ENCODE measurements at places on chromosomes 2 and 18.

GRCh38 chr2:38064801-38065501, 11.0 kb downstream of the CYP1B1 start:
- DNase-seq, result no peak

GRCh38 chr2:197383825-197384224, 51.0 kb downstream of the SF3B1 start:
- DNase-seq, result no peak

DNA sequence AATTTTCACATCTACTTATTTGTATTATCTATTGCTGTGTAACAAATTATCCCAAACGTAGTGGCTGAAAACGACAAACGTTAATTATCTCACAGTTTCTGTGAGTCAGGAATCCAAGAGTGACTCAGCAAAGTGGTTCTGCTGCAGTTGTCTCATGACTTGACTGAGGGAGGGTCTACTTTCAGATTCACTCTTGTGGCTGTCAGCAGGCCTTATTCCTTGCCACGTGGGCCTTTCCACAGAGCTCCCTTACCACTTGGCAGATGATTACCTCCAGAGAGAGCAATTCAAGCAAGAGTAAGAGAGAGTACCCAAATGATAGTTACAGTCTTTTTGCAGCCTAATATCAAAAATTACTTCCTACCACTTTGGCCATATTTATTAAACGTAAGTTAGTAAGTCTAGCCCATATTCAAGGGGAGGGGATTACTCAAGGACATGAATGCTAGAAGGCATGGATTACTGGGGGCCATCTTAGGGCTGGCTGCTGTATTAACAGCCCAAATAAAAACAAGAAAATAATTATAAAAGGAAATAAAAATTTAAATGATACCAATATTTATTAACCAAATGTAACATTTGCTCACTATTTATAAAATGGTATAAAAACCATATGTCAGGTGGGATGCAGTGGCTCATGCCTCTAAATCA, 48.7 kb upstream of the NBEAL1 start:
- DNase-seq, result no peak

DNA sequence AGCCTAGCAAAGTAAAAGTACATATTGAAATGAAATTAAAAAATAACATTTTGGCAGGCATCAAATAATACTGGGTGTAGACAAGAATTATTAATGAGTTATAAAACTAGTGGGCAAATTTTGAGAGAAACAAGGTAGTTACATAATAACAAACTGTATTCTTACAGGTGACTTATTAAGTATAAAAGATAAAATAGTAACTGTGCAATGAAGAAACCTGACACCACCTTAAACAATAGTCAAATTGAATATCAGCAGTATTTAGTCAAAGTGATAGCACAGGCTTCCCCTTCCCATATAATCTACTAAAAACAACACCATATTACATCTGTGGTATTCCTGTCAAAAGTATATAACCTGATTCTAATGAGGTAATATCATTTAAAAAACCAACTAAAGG, 1099.8 kb upstream of the CRIM1 start:
- DNase-seq, result no peak

DNA sequence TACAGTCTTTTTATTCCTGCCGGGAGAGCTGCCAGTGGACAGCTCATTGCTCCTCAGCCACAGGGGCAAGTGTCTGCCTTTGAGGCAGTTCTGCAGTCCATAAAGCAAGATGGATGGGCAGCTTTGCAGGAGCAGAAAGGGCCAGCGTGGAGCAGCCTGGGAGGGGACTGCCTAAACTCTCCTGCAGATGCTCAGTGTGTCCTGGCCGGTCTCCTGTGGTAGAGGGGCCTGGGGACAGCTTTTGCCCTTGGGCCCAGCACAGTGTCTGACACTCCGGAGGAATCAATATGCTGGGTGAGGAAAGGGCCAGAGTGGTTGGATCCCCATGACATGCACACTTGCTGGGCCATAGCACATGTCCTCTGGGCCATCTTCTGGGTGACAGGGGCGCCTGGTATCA, 65.7 kb upstream of the DAPL1 start:
- DNase-seq, result no peak

GRCh38 chr2:133458280-133458679, 110.0 kb downstream of the NCKAP5 start:
- no peak for DNase-seq

GRCh38 chr18:11521853-11522252, 87.5 kb upstream of the SLC35G4 start:
- no peak for DNase-seq

DNA sequence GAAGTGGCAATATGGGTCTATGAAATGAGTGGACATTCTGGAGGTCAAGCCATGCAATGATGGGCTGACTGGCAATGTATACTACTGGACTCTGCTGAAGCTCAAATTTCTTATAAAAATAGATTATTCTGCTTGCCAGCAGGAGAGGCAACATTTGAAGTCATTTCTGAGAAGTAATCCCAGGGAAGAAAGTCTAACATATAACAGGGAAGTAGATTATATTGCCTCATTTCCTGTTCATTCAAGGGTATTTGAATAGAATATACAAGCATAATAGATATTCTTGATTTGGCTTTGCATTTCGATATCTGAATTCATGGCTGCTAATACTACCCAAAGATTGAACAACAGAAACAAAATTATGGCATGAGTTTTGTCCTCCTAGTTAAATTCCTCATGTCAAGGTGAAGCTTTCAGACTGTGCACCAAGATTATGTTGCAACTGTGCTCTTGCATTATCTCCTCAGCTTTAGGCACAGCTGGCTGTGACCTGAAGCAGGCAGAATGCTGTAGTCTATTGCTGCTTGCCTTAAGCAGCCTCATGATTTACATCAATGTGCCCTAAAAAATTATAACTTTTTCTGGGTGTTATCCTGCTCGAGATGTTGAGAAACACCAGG, 13.3 kb upstream of the TMX3 start:
- no peak for DNase-seq

- DNase-seq, result no peak
Measured at GRCh38 chr2:169036736-169037440, 5.8 kb upstream of the ABCB11 start.

DNA sequence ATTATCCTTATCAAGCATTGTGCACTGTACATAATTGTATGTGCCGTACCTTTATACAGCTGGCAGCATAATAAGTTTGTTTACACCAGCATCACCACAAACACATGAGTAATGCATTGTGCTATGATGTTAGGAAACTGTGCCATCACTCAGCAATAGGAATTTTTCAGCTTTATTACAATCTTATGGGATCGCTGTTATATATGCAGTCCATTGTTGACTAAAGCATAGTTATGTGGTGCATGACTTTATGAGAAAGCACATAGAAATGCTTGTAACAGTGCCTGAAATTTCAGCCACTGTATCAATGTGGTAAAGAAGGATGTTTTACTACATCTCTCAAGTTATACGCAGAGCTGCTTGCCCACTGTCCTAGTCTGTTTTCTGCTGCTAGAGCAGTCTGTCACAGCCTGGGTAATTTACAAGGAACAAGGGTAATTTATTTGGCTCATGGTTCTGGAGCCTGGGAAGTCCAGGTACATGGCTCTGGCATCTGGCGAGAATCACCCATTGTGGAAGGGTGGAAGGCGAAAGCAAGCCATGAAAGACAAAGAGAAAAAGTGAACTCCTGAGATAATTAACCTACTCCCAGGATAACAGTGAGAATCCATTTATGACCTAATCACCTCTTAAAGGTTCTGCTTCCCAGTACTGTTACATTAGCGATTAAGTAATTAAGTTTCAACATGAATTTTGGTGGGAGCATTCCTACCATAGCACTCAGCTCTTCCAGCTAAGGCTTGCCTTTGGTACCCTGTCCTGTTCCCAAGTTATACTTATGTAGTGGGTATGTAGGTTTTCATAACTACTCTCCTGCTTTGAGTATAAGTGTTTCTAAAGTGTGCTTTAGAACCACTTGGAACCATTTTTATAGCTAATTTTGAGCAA, 4.6 kb downstream of the MAP3K20 start:
- no peak for DNase-seq

DNA sequence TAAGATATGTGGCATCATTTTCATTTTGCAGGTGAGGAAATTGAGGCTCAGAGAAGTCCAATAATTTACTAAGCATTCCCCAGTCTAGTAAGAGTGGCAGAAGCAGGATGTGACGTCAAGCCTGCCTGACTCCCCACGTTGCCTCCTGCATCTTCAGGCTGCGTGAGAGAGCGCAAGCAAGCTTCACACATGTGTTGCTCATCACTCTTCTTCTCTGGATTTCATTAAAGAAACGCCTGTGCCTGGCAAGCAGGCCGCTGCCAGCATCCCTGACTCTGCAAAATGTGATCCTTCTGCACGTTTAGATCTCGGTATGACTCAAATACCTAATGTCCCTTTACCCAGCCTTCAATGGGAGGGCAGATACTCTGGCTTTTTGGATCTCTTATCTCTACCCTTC, 96.8 kb downstream of the PRKCE start:
- DNase-seq, result no peak

GRCh38 chr18:58495207-58495606, 133.7 kb downstream of the ALPK2 start:
- no peak for DNase-seq

GRCh38 chr2:10978090-10978670, 66.4 kb downstream of the KCNF1 start:
- no peak for DNase-seq

GRCh38 chr2:173397539-173397938, 42.9 kb downstream of the CDCA7 start:
- no peak for DNase-seq

DNA sequence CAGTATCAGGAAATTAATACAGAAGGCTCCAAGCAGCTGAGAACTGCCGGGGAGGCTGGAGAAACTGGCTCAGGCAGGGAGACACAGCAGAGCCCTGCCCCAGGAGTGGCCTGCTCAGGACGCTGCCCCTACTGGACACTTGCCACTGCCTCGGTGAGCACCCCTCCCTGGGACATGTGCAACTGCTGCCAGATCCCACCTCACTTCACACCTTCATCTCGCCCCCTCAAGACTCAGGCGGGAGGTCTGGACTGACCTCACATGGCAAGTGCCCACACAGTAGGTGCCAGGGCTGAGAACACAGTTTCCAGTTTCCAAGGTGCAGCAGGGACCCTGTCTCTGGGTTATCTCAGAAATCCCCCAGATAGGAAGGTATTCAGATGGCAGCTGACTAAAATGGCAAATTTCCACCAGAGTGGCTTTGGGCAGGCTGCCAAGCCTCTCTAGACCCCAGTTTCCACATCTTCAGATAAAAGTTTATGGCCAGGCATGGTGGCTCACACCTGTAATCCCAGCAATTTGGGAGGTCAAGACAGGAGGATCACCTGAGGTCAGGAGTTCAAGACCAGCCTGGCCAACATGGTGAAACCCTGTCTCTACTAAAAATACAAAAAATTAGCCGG, 33.7 kb upstream of the LBH start:
- DNase-seq, result no peak

DNA sequence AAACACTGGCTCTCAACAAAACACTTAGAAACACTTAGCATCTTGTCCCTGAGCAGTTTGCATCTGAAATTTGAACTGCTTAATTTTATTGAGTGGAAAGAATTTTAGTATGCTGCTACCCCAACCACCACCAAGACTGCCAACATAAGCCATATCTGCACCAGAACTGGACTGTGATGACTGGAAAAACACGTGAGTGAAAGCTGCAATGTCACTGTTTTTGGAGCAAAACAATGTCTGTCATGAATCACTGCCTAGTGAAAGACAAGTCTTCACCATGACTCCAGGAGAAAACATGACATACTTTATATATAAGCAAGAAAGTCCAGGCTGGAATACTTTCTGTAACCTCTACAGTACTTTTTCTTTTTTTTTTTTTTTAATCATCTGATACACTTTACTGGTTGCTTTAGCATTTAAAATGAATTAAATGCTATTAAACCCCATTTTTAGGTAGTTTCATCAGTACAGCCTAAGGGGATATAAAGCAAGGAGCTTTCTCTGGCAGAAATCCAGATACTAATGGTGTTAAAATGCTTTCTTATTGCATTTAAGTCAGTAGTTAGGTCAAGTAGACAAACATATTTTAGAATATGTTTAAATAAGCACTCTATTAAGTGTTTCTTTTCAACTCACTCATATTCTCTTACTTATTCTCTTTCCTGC, 2129.4 kb upstream of the PIK3C3 start:
- DNase-seq, result no peak

All from H54 (cell line).